ENCODE measurements at places on chromosomes 3 and 15. TPM values are rescaled to one million over a fixed set of nuclear protein-coding genes. Genes with fewer than 3 reads are reported as not detected.

ARGFX gene
- total RNA-seq: not detected

KCNMB3 gene
- total RNA-seq: 0.76 TPM

IGSF11 gene
- 0.78 TPM for total RNA-seq

TEX9 gene
- 0.80 TPM for total RNA-seq

NIT2 gene
- 39.7 TPM for total RNA-seq

COL7A1 gene
- total RNA-seq: 6.1 TPM
